ENCODE measurements at places on chromosomes 11 and 22.

- DNase-seq = no peak
These were observed 130.6 kb downstream of the WNT11 start for GRCh38 chr11:76075716-76076115.

- no peak for DNase-seq
These were observed 4.3 kb downstream of the SIAE start for GRCh38 chr11:124669193-124669592.

DNA sequence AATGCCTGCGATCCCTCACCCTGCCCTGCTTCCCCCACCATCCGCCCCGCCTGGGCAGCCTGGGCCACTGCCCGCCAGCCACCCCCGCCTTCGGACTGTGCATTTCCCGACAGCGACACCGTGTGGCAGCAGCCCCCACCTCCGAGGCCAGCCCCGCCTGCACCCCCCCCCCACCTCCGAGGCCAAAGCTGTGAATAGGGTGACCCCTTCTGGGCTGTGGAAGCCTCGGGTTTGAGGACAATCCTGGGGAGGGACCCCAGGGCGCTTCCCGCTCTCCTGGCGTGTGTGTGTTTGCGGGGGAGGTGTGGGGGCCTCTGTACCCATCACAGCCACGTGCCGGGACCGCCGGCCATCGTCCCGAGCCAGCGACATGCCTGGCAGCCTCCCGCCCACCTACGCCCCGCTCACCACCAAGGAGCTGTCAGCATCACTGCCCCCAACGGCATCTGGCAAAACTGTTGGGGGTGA, 33.8 kb upstream of the PPARA start:
- peak; percentile 100 for DNase-seq

GRCh38 chr11:130720232-130721022, 195.9 kb downstream of the SNX19 start:
- no peak for DNase-seq

- DNase-seq = no peak
These were observed 33.5 kb upstream of the RAB38 start for GRCh38 chr11:88208745-88209144.

- no peak for DNase-seq
These were observed 34.6 kb upstream of the CEP126 start for GRCh38 chr11:101880222-101880621.

DNA sequence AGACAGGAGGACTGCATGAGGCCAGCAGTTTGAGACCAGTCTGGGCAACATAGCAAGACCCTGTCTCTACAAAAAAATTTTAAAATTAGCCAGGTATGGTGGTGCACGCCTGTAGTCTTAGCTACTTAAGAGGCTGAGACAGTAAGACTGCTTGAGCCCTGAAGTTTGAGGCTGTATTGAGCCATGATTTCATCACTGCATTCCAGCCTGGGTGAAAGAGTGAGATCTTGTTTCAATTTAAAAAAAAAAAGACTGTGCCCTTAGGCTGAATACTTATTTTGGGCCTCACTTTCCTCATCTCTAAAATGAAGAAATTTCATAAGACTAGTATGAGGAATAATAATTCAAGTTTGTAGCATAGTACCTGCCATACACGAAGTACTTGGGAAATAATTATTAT, 6.9 kb downstream of the AQP11 start:
- no peak for DNase-seq

DNA sequence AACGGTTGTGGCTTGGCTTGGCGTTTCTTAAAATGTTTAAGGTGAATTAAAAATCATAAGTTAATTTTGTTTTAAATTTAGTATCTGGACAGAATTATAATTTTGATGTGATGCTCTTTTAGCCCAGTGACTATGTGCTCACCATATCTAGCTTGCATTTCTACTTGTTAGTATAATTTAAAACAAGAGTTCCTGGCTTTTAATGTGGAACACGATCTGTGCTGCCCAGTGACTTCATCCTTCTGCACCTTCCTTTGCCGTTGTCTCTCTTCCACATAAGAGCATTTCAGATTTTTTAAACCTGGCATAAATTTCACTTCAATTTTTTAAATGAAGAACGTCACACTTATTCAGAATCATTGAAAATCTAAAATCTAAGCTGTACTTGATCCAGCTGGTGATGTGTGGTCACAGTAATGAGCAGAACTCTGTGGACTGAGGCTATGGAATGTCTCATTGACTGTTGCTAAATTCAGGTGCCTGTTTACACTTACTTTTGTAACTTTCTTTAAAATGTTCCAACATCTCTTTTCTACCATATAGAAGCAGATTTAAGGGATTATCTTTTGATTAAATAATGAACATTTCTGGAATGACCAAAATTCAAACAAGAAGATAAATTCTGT, 75.4 kb upstream of the ADSL start:
- DNase-seq = no peak

- DNase-seq = no peak
These were observed 61.4 kb downstream of the EFCAB6 start for GRCh38 chr22:43750751-43751150.

DNA sequence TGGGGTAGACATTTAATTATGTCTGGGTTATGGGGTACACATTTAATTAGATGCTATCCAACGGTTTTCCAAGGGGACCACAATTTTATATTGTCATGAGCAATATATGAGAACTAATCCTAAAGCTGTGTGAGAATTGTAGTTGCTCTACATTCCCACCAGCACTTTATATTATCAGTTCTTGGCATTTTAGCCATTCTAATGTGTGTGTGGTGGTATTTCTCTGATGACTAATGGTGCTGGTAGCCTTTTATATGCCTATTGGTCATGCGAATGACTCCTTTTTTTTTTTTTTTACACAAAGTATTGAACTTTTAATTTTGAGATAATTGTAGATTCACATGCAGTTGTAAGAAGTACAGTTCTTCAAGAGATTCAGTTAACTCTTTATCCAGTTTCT, 26.2 kb downstream of the TMEM135 start:
- DNase-seq = no peak

DNA sequence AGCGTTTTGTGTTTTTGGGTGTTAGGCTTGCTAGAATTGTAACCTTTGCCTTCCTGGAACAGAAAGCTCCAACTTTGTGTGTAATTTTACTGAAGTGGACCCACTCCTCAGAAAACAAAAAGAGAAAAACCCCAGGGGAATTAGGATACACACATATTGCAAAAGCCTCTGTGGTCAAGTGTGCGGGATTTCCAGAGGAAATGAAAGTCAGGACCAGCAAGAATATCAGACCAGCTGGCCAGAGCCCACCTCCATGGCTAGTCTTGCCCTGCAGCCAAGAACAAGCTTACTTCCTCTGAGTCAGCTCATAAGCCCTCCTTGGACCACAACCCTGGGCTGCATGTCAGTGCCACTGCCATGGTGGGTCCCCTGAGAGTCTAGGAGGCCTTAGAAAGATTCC, 37.0 kb upstream of the FTH1 start:
- DNase-seq = no peak

DNA sequence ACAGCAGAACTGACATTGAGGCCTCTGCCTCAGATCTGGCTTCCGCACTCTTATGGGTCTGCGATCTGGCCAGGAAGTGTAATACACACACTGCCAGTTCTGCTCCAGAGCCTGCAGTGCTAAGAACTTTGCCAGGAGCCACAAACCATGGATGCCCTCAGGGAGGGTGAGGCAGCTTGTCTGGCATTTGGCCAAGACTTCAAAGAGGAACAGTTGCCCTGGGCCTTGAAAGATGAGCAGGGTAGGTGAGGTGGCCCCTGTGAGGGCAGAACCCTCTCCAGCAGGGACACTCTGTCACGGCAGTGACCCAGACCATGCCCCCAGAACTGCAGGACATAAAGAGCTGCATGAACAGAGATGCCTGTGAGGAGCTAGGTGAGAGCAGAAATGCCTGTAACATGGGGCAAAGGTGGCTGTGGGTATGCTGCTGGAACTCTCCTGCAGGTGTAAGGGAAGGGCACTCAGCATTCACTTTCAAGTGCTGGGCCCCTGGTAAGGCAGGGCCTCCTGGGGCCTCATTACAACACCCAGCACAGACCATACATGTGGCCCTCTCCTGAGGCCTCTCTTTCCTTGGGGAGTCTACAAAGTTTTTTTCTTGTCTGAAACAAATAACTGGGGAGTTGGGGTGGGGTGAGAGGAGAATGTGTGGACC, 47.3 kb downstream of the NEU3 start:
- no peak for DNase-seq

DNA sequence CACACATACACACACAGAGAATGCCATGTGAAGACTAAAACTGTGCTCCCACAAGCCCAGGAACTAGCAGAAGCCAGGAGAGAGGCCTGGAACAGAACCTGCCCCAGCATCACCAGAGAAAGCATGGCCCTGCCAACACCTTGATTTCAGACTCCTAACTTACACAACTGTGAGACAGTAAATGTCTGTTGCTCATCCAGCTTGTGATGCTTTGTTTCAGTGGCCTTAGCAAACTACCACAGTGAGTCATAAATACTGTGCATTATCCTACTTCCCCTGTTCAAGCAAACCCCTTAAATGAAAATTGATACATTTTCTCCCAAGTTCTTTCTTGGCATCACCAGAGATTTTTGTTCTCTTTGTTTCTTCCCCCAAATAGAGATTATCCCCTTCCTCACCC, 1539.4 kb upstream of the TENM4 start:
- no peak for DNase-seq

- DNase-seq = no peak
These were observed 311.6 kb downstream of the MIAT start for GRCh38 chr22:26968859-26969523.

DNA sequence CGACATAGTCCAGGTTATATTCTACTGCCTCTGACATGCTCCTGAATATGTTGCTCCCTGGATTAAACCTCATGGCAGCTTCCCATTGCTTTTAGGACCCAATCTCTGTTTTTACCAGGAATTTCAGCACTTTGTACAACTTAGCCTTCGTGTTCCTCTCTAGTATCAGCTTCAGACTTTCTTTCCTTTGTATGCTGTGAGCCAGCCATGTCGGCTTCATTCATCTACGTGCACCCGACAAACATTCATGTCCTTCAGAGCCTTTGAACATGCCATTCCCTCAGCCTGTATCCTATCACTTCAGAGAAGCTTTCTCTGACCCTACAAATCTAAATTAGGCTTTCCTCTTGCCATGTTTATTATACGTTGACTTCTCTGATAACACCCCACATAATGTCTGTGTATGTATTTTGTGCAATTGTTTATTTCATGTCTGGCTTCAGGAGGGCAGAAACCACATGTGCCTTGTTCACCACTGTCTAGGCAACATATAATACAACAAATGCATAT, 743.4 kb downstream of the OPCML start:
- DNase-seq = no peak

- DNase-seq = no peak
These were observed 64.2 kb downstream of the HIPK3 start for GRCh38 chr11:33321422-33321821.

DNA sequence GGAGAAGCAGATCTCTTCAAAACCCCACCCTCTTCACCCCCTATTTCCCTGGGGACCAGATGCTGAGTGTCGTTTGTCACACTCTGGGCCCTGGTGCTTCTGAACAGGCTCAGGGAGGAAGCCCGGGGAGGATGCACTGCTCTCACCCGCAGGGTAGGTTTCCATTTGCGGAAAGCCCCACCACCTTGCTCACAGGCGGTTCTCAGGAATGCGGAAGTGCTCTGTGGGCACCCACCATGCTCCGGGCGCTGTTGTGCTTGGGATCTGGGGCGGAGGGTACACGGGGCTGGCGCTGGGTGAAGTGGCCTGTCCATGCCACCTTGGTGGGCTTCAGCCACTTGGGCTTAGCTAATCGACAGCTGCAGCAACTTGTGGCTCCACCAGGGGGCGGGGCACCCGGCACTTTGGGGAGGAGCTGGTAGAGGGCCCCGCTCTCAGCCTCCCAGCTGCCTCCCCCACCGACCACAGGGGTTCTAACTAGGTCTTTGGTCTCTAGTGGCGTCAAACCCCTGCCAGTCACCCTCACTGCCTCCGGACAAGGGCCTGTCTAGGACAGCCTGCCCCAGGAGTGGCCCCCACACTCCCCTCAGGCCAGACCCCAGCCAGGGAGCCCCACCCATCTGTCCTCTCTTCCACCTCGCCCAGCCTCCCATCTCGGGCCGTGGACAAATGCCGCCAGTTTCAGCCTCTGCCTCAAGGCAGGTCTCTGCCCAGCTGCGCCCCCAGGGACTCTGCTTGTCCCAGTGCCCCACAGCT, 7.4 kb downstream of the NDUFV1 start:
- DNase-seq = peak; percentile 81

DNA sequence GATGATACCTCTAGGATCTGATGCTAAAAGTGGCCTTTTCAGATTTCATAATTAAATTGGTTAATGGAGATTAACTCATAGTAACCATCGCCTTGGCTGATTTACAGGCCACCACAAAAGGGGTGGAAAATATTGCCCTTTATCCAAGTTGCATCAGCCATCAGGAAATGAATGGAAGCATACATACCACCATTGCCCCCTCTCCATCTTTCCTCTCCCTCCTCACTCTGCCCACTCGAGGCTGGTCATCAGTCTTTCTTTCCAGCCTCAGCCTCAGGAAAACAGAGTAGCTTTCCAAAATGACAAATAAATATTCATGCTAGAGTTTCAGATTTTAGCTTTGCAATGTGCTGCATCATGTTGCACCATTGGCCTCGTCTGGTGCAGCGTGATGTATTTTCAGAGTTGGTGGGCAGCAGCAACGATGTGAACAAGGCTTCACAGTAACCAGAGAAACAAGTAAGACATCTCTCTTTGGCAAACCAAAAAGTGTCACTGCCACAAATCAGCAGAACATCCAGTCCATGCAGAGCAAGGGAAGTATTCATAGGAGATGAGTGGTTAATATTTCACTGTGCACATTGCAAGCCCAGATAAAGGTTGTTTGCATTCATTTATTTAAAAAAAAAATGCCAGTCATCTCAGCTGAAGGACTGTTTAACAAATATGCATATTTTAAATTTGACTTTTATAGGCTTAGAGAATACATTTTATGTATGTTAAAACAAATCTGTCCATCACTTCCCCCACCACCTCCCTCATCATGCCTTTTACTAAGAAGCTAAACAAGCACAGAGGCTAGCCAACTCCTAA, 136.7 kb upstream of the FAT3 start:
- DNase-seq = no peak

- peak; percentile 82 for DNase-seq
These were observed at the start of gene GRAMD1B for GRCh38 chr11:123429913-123430720. Gene GRAMD1B (plus strand): TSS chr11:123430269. CDS start chr11:123430793, 524 bp downstream.

- DNase-seq = no peak
These were observed 45.8 kb downstream of the SIK3 start for GRCh38 chr11:117052196-117053149.

DNA sequence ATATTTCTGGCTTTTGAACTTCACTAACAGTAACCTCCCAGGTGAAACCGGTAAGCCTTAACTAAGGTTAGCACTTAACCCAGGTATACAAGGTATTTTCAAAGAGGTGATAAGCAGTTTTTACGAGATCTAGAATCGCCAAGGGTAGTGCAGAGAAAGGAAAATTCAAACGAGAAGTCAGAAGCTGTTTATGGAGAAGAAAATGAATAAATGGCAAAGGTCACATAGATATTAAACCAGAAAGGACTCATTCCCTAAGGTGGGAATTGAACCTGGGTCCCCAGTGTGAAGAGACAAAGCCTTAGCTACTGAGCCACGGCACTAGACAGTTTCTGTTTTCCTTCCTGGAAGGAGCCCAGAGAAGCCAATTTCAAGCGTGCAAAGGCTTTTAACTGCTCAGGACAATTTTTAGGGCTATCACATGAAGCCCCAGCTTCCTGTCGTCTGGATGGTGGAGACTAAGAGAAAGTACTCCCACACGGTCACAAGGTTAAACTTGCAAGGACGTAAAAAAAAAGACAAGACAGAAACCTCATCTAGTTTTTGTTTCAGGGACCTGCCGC, 5.7 kb upstream of the C1QTNF6 start:
- no peak for DNase-seq

- DNase-seq = peak; percentile 68
These were observed at the start of gene MMP11 for GRCh38 chr22:23772649-23773473. Gene MMP11 (plus strand): TSS chr22:23772849. CDS start chr22:23772871, 22 bp downstream.

- no peak for DNase-seq
These were observed 2.2 kb downstream of the ME3 start for GRCh38 chr11:86670181-86670580.

Data from GM12891 (cell line).